ENCODE measurements at places on chromosomes 3 and 15. TPM values are rescaled to one million over a fixed set of nuclear protein-coding genes. Genes with fewer than 3 reads are reported as not detected.

DNA sequence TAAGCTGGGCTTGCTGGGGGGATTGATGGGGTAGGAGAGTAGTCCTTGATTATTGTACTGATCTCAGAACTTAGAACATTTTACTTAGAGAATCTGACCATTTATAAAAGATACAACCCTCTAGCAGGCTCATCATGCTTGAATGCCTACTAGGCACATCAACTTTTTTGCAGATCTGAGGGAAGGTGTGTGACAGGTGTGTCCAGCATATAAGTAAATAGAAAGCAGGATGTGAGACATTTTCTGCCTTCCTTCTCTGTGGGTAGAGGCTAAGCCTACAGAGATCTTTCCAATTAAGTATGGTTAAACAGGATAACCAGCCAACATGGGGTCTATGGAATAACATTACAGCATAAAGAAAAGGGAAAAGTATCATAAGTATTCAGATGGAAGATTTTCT is 159.1 kb downstream of the AKAP13 start:
- no peak for DNase-seq
- peaks cover 29% of the 10 kb centered on the region for H3K4me1 ChIP-seq
- no peak overlapping the region for H3K27ac ChIP-seq
- no peaks in the 10 kb centered on the region for H3K27me3 ChIP-seq
- no peak overlapping the region for H3K4me3 ChIP-seq

DNA sequence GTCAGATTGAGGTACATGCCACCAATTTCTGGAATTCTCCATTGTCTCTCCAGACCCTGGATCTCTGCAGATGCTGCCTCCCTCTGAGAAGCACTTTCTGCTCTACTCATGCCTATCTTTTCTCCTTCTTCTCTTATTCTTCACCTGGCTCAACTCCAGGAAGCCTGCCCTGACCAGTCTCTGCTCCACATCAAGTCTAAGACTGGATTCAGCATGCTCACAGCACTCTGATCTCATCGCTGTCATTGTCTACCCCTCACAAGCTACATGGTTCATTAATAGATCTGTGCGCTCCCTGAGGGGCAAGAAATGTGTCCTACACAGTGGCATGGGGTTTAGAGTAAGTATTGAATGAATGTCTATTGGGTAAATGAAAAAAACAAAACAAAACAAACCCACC is 38.7 kb downstream of the CCR4 start:
- no peak overlapping the region for H3K4me3 ChIP-seq
- no peaks in the 10 kb centered on the region for H3K36me3 ChIP-seq
- no peaks in the 10 kb centered on the region for H3K4me1 ChIP-seq
- no peak overlapping the region for H3K27ac ChIP-seq
- DNase-seq: no peak

SLCO2A1 gene
- total RNA-seq: 33.0 TPM

DNA sequence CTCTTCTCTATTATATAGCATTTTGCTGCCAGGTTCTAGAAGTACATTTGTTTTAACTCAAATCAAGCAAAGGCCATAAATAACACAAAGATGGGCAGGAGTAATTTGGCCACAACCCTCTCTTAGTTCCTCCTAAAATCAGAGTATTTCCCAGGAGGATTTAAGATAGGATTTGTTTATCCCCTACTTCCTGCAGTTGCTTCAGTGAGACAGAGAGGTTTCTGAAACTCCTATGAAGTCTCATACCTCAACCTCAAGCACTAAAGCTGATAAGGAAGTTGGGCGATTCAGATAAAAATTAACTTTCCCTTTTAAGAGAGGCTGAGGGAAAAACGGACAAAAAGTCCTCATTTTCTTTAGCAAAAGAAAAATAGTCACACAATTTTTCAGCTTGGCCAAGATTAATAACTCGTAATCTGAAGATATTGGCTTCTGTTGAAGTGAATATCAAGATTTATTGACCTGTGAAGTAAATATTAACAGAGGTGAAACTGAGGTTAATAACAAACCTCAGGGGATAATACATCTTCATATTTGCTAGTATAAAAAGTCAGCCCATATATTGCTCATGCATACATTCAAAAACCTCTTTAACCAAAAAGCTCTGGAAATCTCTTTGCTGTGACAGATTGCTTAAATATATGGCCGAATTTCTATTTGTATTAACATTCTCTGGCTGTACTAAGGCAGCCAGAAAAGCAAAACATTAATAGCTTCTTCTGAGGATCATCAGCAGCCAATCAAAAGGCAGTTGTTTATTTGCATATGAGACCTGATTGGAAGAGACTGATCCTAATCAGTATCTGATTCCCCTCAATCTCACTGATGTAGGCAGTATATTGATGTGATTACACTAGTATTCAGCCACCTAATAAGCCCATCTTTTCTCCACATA is 90.6 kb upstream of the GADL1 start:
- no peak overlapping the region for H3K27ac ChIP-seq
- no peaks in the 10 kb centered on the region for H3K4me1 ChIP-seq
- H3K36me3 ChIP-seq: no peaks in the 10 kb centered on the region
- no peak for DNase-seq

GRCh38 chr3:116179091-116179490 is 266.2 kb downstream of the LSAMP start:
- no peak overlapping the region for H3K27ac ChIP-seq
- no peaks in the 10 kb centered on the region for H3K36me3 ChIP-seq
- no peaks in the 10 kb centered on the region for H3K4me1 ChIP-seq
- DNase-seq: no peak
- no peak overlapping the region for H3K4me3 ChIP-seq
- no peaks in the 10 kb centered on the region for H3K27me3 ChIP-seq

DNA sequence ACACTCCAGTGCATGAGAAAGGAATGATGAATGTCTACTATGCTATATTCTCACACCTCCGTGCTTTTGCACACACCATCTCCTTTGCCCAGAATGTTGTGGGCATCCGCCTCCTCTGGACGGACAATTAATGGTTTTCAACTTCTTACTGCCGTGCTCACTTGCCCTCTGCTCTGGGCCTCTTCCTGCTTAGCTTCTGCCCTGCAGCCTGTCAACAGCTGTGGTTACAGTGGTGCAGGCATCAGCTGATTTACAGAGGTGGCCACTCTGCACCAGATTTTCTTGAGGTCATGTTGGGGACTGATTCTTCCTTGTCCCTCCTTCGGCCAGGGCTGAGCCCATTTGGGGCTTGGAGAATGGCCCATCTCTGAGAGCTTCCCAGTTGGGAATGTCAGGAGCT is 56.5 kb upstream of the TMEM115 start:
- no peaks in the 10 kb centered on the region for H3K36me3 ChIP-seq
- H3K4me3 ChIP-seq: no peak overlapping the region
- no peaks in the 10 kb centered on the region for H3K4me1 ChIP-seq
- H3K27me3 ChIP-seq: no peaks in the 10 kb centered on the region
- H3K27ac ChIP-seq: no peak overlapping the region

CTDSPL gene
- total RNA-seq: 36.3 TPM

DNA sequence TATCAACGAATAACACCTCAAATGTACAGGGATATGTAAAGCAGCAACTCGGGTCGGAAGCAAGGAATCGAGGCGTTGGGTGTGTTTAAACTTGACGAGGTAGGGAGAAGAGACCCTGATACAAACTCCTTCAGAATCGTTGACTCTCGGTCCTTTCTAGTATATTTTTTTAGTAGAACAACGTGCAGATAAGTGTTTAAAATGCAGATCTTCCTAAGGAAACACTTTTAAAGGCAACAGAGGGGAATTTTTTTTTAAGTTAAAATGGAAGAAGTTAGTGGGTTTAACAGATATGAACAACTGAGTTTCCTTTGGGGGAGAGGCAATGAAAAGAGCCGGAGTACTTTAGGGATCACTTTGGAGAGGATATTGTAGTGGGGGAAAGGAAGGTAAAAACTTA is 1.1 kb upstream of the KPNA4 start:
- peak overlapping the region; percentile 94 for H3K4me3 ChIP-seq
- H3K4me1 ChIP-seq: no peaks in the 10 kb centered on the region
- peak overlapping the region; percentile 98 for H3K27ac ChIP-seq
- H3K27me3 ChIP-seq: no peaks in the 10 kb centered on the region

GRCh38 chr3:52026041-52026440 is 30.3 kb downstream of the DUSP7 start:
- H3K4me3 ChIP-seq: no peak overlapping the region
- H3K4me1 ChIP-seq: no peaks in the 10 kb centered on the region
- no peaks in the 10 kb centered on the region for H3K27me3 ChIP-seq
- DNase-seq: no peak
- no peak overlapping the region for H3K27ac ChIP-seq

GNAT1 gene
- not detected for total RNA-seq

SPINT1 gene
- 887 TPM for total RNA-seq

CYP11A1 gene
- total RNA-seq: 4.3 TPM

DNA sequence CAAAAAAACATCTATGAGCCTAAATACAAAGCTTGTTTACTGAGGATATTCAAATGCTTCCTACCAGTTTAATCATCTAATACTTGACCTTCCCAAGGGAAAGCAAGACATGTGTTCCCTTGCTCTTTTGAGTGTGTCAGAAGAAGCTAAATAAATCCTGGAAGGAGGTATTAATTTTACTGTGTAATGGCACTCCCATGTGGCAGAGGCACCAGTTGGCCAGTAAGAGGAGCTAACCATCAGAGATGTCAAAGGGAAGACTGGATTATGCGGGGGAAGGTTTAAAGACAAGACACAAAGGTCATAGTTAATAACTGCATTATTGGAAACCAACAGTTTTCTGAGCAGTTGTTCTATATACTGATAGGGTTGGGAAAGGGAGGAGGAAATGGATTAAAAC is 125.1 kb downstream of the SUCLG2 start:
- H3K36me3 ChIP-seq: no peaks in the 10 kb centered on the region
- no peaks in the 10 kb centered on the region for H3K27me3 ChIP-seq
- no peaks in the 10 kb centered on the region for H3K4me1 ChIP-seq
- H3K4me3 ChIP-seq: no peak overlapping the region

GRCh38 chr3:48456456-48456855 is 9.9 kb downstream of the ATRIP start:
- H3K27me3 ChIP-seq: no peaks in the 10 kb centered on the region
- H3K27ac ChIP-seq: no peak overlapping the region
- no peak overlapping the region for H3K4me3 ChIP-seq
- peaks cover 85% of the 10 kb centered on the region for H3K36me3 ChIP-seq
- H3K4me1 ChIP-seq: no peaks in the 10 kb centered on the region
- no peak for DNase-seq

DNA sequence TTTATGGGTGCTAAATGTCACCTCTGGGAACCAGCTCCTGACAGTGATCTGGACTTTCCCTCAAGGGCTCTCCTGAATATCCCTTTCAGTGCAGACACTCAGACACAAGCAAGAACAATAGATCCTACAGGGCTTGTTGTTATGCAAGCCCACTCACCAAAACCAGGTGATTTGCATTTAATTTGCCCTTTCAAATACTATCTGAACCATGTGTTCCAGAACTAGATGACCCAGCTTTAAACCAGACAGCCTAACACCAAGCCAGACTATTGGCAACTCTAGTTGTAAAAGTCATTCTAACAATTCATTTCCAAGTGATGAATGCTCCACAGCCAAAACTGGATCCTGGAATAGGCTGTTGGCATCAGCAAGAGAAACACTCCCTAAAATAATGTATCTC is 5.6 kb upstream of the ATP8B4 start:
- no peak overlapping the region for H3K27ac ChIP-seq
- DNase-seq: no peak
- no peaks in the 10 kb centered on the region for H3K4me1 ChIP-seq
- no peaks in the 10 kb centered on the region for H3K27me3 ChIP-seq
- no peaks in the 10 kb centered on the region for H3K36me3 ChIP-seq

DNA sequence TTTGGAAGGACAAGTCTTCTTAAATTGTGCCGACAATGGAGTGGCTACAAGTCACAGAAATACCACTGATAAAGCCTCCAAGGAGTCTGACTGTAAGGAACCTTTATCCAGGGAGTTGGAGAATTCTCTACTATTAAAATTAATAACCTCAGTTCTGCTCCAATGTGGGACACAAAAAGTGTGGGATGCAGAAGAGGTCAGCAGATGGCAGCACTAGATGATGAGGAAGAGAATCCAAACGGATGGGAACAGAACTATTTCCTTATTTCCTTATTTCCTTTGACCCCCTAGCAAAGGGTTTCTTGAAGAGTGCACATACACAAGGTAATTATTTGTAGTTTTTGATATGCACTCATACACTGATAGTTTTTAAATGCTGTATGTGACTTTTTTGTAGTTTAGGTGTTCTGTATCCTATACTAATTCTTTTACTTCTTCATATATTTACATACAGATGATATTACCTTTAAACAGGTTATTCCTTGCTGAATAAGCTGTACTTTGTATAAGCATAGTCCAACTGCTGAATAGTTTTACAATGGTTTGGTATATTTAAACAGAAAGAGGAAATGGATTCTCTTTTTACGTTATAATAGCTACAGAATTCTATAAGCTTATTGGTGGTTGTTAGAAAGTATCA is 25.6 kb upstream of the NLGN1 start:
- no peak for DNase-seq
- H3K27ac ChIP-seq: no peak overlapping the region
- no peaks in the 10 kb centered on the region for H3K36me3 ChIP-seq
- H3K4me3 ChIP-seq: no peak overlapping the region

Measured in Peyer's patch (tissue), 4 donors.